ENCODE measurements at places on chromosomes 5 and 9.

- no peak for DNase-seq
Measured at GRCh38 chr9:6237267-6237666, 21.7 kb downstream of the IL33 start.

- no peak for DNase-seq
Measured at GRCh38 chr9:69134412-69134811, 39.7 kb upstream of the TJP2 start.

DNA sequence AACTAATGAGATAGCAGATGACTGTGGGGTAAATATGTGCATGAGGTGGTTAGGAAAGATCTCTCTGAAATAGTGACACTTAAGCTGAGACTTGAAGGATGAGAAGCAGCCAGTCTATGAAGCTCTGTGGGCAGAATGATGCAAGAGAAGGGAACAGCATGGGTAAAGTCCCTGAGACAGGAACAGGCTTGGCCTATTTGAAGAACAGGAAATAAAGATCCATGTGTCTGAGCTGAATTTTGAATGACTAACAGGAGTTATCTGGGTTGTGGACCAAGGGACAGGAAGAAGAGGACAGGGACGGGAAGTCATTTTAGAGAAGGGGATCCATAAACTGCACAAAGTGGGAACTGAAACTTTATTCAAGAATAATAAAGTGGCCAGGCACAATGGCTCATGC is 25.6 kb upstream of the HMGCS1 start:
- DNase-seq, result no peak

DNA sequence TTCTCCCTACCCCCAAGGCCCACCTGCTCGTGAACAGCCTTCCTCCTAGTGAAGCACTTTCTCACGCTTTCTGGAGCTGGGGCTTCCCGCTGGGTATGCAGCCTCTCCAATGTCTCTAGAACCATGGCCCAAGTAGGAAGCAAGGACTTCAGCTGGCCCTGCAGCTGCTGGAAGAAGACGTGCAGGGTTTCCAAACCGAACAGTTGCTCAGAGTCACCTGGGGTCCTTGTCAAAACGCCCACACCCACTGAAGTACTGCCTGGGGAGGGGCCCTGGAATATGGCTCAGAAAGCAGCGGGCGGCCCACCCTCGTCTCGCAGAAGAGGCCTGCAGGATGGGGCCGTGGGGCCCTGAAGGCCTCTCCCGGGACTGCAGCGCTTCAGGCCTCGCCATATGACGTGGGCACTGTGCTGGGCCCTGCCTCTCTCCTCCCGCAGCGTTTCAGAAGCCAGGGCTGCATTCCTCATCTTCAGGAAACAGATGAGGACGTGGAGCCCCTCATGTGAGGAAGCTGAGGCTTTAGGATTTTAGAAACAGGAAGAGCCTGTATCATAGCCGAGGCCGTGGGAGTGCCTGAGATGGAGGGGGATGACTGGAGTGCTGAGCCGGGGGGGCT is 116.0 kb upstream of the LMX1B start:
- no peak for DNase-seq

- DNase-seq, result no peak
Measured at GRCh38 chr9:100033877-100034551, 64.8 kb downstream of the ERP44 start.

DNA sequence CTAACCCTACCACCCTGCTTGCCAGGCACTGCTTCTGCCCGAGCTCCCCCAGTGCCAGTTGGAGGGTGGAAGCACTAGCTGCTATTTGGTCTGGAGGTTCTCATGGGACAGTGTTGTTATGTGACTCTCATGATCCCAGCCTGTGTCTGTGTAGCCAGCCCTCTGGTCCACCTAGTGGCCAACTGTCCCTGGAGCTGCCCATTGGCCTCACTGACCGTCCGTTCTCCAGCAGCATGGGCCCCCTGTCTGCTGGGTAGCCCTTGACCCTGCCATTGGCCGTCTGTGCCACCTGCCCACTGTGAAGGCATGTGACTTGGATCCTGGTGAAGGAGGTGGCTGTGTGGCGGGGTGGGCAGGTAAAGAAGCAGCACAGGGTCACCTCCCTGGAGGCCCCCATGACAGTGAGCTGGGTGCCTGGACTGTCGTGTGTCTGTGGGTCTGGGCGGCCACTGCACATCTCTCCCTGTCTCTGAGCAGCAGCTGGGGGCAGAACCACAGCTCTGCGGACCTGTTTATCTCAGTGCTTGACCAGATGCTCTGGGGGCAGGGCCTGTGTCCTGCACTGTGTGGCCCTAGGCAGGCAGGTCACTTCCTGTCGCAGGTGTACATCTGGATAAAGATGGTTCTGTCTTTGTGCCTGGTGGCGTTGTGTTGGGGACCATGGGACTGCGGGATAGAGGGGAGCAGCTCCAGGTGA is 11.4 kb downstream of the PHF2 start:
- DNase-seq, result no peak

GRCh38 chr5:140113180-140113698 is 670 bp upstream of the PURA start:
- DNase-seq, result no peak
